ENCODE measurements at places on chromosomes 4 and X.

DNA sequence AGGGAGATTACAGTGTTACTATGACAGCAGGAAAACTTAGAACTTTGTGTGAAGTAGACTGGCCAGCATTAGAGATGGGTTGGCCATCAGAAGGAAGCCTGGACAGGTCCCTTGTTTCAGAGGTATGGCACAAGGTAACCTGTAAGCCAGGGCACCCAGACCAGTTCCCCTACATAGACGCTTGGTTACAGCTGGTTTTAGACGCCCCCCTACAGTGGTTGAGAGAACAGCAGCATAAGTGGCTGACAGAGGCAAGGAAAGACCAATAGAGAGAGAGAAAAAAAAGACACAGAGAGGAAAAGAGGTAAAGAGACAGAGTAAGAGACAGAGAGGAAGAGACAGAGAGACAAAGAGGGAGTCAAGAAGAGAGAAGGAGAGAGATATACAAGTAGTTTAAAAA is 144.5 kb downstream of the GC start:
- peak overlapping the region; percentile 39 for H3K4me3 ChIP-seq
- peaks cover 23% of the 10 kb centered on the region for H3K36me3 ChIP-seq
- DNase-seq: no peak
- H3K27me3 ChIP-seq: no peaks in the 10 kb centered on the region
- peak overlapping the region; percentile 22 for H3K27ac ChIP-seq

DNA sequence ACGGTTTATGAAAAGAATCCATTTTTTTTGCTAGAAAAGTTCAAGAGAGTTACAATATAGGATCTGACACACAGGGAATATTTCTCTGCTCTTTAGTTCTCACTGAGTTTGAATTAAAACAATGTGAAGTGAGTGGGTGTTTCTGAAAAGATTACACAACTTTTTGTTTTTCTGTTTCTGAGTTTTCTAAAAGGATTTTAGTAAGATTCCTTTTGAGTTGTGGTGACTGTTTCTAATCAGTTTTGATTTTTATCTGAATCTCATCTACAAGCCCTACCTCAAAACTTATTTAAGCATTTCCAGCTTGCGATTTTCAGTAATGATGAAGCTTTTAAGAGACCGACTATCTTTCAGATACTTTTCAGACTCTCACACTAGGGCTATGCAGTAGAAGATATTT is 141.7 kb downstream of the GPAT3 start:
- H3K27me3 ChIP-seq: no peaks in the 10 kb centered on the region
- H3K4me3 ChIP-seq: no peak overlapping the region
- no peak for DNase-seq
- no peak overlapping the region for H3K27ac ChIP-seq

- H3K27ac ChIP-seq: peak overlapping the region; percentile 20
- no peaks in the 10 kb centered on the region for H3K36me3 ChIP-seq
- no peaks in the 10 kb centered on the region for H3K4me1 ChIP-seq
- no peak for DNase-seq
Measured at GRCh38 chr4:88097781-88098180, 60.7 kb downstream of the ABCG2 start.

DNA sequence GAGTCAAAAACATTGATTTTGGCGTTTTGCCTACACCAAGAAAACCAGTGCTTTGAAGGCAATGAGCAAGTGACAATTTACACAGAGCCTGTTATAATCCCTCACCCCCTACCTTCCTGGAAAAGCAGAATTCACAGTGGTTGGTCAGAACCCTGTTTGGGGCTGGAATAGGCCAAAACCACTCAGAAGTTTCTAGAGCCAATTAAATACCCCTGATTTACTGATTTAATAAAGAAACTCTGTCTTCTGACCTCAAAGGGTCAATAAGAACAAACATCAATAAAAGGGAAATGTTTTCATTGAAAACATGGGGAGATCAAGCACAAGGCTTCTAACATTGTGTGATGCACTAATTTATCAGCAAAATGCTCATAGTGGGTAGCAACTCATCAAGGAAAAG is 116.3 kb downstream of the UNC5C start:
- H3K4me3 ChIP-seq: no peak overlapping the region
- no peaks in the 10 kb centered on the region for H3K27me3 ChIP-seq
- peaks cover 3% of the 10 kb centered on the region for H3K36me3 ChIP-seq
- H3K27ac ChIP-seq: peak overlapping the region; percentile 27

GRCh38 chr4:10589321-10589720 is 95.2 kb downstream of the CLNK start:
- H3K27me3 ChIP-seq: peaks cover 7% of the 10 kb centered on the region
- no peak overlapping the region for H3K4me3 ChIP-seq
- no peak overlapping the region for H3K27ac ChIP-seq

DNA sequence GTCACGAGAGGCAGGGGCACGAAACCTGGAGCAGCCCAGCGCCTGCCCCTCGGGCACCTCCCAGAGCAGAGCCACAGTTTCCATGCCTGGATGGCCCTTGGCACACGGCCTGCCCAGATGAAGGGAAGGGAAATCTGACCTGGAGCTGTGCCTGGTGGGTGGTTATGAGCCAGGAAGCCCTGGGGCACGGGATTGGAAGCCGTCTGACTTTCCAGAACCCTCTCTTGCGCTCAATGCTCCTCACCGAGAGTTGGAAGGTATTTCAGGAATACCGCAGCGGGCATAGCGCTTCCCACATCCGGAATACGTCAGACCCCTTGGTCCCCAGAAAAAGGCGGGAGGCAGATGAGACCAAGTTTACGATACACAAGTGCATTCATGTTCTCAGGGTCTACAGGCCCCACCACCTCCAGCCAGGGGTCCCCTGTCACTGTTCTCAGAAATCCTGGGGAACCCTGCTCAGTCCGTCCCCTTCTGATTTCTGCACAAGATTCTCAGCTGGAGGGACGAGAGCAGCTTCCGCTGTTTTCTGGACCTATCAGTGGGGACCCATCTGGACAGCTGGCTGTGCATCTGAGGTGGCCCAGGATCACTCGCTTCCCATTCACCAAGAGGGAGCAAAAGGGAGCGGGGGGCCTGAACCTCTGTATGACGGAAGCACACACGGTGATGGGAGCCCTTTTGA is 172.9 kb downstream of the AFAP1 start:
- no peaks in the 10 kb centered on the region for H3K4me1 ChIP-seq
- peaks cover 6% of the 10 kb centered on the region for H3K36me3 ChIP-seq
- H3K27ac ChIP-seq: no peak overlapping the region
- no peaks in the 10 kb centered on the region for H3K27me3 ChIP-seq
